ENCODE measurements at places on chromosomes 7 and 10. TPM values are rescaled to one million over a fixed set of nuclear protein-coding genes. Genes with fewer than 3 reads are reported as not detected.

- no peak overlapping the region for H3K4me3 ChIP-seq
- peak overlapping the region; percentile 44 for H3K27ac ChIP-seq
- H3K36me3 ChIP-seq = no peaks in the 10 kb centered on the region
- H3K4me1 ChIP-seq = peaks cover 20% of the 10 kb centered on the region
- peak; percentile 50 for DNase-seq
Observed at GRCh38 chr7:30348083-30348560, 63.7 kb downstream of the ZNRF2 start.

The FUOM gene
- 15.0 TPM for total RNA-seq

The CALML3 gene
- total RNA-seq = not detected

The TMEM106B gene
- total RNA-seq = 76.7 TPM
